Stimulated activated naive CD8-positive, alpha-beta T cell treated with anti-CD3 and anti-CD28 coated beads, Interleukin-15, Interleukin-2, amounts not matched to agents 100 U/mL and 50 U/mL, for 24 hours (primary cell): ENCODE measurements at places on chromosomes 1 and 21.

- DNase-seq, result peak; percentile 89
These were observed at the start of gene GPATCH3 for GRCh38 chr1:26900001-26900814. Gene GPATCH3 (minus strand): TSS chr1:26900467. CDS start chr1:26900442, 25 bp downstream.

- peak; percentile 28 for DNase-seq
These were observed at the start of gene BCAN for GRCh38 chr1:156641761-156642264. Gene BCAN (plus strand): TSS chr1:156642117. CDS start chr1:156646055, 3,938 bp downstream.

DNA sequence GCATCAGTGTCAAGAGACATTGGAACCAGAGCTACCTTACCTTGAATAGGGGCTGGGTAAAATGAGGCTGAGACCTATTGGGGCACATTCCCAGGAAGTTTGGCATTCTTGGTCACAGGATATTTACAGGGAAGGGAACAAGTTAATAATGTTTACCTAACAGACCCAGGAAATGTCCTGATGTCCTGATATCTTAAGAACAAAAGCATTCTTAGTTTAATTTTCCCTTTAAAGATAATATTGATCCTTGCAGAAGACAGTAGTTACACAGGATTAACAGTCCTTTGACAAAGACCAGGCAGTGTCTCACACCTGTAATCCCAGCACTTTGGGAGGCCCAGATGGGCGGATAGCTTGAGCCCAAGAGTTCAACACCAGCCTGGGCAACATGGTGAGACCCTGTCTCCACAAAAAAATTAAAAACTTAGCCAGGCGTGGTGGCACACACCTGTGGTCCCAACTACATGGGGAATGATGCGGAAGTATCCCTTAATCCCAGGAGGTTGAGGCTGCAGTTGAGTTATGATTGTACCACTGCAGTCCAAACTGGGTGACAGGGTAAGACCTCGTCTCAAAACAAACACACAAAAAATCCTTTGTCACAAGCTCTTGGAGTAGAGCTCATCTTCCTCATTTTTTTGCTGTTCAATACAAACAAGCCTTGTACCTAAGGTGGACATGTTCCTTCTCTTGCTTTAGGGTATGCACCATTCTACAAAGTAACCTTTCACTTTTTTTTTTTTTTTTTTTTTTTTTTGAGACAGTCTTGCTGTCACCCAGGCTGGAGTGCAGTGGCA lies 1.3 kb upstream of the TOMM20 start:
- no peak for DNase-seq

DNA sequence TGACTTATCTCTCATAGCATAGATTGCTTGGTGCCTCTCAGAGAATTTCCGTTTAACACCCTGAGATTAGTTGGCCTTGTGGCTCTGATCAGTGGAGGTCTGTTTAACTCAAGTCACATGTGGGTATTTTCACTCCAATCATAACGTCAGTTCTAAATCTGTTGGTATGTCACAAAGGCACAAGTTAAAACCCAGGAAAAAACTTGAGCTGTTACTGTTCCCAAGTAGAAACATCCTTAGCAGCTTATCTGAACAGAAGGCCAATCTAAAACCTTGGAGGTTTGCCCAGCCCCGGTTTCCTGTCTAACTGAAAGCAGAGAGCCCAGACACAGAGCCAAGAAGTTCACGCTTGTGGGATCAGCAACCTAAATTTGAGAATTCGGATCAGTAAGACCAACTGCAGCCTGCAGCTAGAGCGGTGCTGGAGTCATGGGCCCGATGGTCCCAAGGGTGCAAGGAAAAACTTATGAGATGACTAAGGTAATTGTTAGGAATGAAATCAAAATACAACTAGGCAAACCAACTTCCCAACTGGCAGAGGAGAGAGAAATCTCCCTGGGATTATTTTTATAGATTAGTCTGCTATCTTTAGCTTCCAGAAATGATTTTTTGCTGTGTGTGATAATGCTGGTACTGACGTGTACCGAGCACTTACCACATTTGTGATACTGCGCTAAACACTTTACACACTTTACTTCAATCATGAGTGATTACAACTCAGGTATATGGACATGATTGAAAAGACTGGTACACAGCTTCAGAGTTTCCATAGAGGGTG lies 90.2 kb upstream of the C1orf21 start:
- no peak for DNase-seq

GRCh38 chr21:40531431-40532110 lies 315.4 kb downstream of the DSCAM start:
- no peak for DNase-seq

DNA sequence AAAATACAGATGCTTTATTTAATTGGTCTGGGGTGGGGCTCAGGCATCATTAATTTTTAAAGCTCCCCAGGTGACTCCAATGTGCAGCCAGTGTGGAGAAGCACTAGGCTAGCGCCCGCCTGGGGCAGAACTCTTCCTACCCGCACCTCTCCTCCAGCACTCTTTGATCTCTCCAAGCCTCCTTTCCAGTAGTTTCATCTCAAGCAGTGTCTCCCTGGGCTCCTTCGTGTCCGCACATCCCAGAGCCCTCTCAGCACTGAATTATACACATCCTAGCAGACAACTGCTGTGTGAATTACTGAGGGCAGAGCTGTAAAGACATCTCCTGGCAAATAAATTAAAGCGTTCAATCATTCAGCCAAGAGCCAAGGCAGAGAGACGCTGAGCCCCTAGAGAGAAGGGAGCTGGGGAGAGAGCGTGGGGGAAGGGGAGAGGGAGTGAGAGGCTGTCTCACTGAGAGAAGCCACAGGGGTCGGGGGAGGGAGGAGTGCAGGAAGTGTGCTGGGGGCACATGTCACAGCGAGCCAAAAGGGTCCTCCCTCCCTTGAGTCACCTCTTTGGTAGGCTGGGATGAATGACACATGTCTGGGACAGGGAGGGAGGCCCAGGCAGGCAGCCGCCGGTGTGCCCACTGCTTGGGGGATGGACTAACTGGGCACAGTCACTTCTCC lies 21.0 kb upstream of the PARP1 start:
- peak; percentile 41 for DNase-seq

DNA sequence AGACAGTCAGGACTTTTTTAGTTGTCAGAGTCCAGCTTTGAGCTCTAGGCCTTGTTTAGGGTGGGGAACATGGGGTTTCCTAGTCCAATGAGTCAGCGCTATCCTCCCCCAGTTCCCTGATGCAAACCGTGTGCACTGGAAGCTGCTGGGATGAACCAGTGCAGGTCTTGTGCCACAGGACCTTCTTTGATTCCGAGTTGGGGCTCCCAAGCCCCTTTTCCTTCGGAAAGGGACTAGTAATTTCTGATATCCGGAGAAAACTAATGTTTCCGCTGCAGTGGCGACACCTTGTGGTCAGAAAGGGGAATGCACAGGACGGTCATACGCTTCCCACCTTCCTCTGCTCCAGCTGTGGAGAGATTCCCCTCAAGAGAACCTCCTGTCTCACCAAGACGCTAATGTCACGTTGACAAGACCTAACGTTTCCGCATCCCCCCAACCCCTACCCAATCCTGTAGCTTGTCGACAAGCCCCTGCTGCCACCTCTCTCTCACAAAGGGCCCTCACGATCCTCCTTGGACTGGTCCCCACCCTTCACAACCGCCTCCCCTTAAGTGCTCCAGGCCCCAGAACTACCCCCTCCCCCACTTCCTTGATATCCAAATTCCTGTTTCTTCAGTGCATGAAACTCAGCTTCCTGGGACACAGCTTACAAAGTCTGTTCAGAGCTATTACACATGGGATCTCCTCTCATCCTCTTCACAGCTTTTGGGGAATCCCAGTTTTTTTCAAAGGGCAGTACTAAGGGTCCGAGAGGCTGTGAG lies 30.9 kb downstream of the GPA33 start:
- peak; percentile 83 for DNase-seq

- no peak for DNase-seq
These were observed 1054.1 kb downstream of the TTLL7 start for GRCh38 chr1:82944822-82945221.

GRCh38 chr1:165073185-165074007 lies 283.1 kb downstream of the LMX1A start:
- DNase-seq, result no peak

- DNase-seq, result peak; percentile 48
These were observed 733 bp downstream of the KDM5B start for GRCh38 chr1:202807451-202807925.

GRCh38 chr1:103448560-103448959 lies 76.9 kb upstream of the RNPC3 start:
- no peak for DNase-seq

GRCh38 chr1:238606457-238606856 lies 715.7 kb upstream of the ZP4 start:
- DNase-seq, result no peak

DNA sequence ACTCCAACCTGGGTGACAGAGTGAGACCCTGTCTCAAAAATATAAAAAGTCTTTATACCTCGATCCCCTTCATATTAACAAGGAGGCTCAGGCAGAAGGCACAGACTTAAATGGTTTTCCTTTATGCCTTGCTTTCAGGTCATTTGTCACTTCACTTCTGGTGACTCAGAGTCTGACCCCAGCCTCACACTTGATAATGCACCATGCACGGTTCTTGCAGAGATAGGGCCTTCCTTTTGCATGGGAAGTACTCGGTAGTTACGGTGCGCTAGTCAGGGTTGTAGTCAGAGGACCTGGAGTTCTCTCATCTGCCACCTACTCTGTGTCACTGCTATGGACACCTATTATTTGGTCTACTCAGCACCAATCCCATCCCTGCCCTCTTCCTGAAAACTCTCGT lies 43.6 kb upstream of the BMP8B start:
- DNase-seq, result no peak

DNA sequence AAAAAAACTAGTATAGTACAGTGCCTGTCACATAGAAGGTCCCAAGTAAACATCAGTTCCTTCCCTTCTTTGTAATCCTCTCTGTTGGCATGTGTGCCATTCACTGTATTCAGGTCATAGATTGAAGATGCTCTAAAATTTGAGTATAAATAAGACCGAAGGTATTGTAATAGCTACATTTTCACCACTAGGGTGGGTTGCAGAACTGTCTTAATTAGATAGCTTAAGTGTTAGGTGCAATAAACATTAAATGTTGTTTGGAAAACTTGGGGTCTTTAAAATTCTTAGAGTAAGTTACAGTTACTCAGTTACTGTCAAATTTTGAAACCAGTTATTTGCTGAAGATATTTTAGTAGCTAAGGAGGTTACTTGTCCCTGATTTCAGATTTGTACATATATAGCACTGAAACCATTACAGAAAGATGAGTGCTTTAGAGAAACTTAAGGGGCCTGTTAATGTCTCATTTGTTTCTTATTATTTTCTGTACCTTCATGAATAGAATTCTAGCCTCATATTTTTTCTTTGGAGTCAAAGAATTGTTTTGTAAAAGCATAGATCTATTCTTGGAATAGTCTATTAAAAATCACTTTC lies 24.3 kb downstream of the PER3 start:
- no peak for DNase-seq

GRCh38 chr1:149844650-149845255 lies 54.6 kb upstream of the BOLA1 start:
- DNase-seq, result no peak

GRCh38 chr1:15559189-15559810 lies 25.6 kb downstream of the AGMAT start:
- no peak for DNase-seq

- no peak for DNase-seq
These were observed 88.7 kb downstream of the PLPP3 start for GRCh38 chr1:56490619-56491018.

DNA sequence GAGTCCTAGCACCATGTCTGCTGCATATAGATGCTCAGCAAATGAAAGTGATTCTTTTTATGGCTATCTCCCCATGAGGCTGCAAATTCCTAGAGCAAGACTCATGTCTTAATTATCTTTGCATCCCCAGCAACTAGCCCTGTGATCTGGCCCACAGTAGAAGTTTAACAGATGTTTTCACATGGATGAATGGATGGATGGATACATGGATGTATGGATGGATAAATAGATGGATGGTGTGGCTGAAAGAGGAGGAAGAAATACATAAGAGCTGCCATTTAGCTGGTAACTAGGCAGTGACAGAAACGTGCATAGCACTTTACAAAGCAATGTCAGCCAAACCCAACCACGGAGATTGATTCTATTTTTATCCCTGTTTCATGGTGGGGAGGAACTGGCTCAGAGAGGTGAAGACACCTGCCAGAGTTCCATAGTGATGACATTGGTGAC lies 32.7 kb upstream of the ZBTB40 start:
- DNase-seq, result no peak

- no peak for DNase-seq
These were observed 25.3 kb upstream of the TTC34 start for GRCh38 chr1:2826736-2827292.

DNA sequence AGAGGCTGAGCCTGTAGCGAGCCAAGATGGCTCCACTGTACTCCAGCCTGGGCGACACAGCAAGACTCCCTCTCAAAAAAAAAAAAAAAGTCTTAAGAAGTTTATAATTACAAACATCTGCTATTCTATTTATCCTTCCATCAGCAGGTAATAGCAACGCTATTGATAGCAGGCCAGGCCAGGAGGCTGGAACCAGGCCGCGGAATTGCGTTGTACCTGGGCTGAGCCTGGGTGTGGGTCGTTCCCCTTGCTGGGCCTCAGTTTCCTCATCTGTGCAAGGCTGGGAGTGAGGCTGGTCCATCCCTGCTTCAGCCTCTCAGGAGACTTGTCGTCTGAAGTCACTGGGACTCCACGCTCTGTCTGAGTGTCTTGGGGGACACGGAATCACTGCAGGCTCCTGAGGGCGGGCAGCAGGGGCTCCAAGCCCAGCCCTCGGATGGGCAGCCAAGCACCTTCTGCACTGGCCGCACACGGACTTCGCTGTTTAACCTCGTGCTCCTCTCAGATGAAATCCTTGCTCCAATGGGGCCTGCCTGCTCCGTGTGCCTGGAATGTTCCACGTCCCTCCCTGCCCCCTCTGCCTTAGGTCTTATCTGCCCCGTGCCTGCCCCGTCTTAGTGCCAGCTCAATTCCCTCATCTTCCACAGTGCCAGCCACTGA lies 103.9 kb upstream of the C1orf174 start:
- DNase-seq, result no peak

- DNase-seq, result no peak
These were observed 31.6 kb downstream of the ADCY10 start for GRCh38 chr1:167882376-167882775.

DNA sequence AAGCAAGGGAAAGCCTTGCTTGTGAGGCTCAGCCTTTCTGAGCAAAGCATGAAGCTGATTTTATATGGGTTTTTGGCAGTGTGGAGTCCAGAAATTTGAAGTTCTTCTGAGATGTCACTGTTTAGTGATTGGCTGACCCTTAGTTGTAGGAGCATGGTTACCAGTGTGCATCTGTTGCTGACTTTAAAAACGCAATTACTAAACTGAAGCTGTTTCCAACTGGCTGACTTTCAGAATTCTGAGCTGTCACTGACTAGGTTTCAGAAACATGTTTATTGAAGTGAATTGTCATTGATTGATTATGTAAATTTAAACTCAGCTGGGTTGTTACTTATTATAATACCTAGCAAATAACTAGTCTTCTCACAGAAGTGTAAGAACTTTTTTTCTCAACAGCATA lies 89.4 kb downstream of the PDE4B start:
- no peak for DNase-seq

DNA sequence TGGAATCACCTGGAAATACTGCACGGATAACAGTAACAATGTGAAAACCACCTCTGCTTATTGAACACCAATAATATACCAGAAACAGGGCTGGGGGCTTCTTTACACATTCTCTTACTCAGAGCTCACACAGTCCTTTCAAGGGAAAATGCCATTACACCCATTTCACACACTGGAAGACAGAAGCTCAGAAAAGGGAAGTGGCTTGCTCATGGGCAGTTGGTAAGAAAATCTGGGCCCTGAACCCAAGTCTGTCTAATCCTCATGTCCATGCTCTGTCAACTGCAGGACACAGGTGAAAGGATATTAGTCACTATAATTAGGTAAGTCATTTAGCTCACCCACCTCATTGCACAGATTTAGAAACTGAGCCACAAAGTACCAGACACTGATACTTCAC lies 18.6 kb downstream of the C8A start:
- no peak for DNase-seq

- DNase-seq, result no peak
These were observed 5.3 kb upstream of the DPT start for GRCh38 chr1:168734271-168734670.
